ENCODE measurements at places on chromosomes 5 and 9.

GRCh38 chr9:77901771-77902170 lies 129.8 kb downstream of the GNAQ start:
- DNase-seq, result no peak

DNA sequence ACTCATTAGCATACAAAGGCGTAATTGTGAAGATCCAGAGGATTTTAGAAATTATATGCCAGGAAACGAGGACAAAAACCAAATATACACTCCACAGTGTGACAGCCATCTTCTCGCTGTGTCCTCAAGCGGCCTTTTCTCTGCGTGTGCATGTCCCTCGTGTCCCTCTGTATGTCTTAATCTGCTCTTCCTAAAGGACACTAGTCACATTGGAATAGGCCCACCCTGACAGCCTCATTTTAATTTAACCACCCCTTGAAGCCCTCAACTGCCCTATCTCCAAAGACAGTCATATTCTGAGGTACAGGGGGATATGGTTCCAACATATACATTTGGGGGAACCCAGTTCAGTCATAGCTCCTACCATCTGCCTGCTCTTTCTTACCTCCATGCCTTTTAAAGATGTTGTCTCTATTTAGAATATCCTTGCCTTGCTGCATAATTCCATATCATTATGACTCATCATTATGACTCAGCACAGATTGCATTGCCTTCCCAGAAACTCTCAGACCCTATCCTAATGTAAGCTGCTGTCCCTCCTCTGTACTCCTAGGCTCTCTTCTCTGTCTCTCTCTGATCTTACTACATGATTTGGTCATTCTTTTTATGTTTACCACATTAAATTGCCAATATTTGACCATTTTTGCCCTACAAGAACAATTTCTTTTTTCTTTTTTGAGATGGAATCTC lies 210.9 kb downstream of the AOPEP start:
- DNase-seq, result no peak

DNA sequence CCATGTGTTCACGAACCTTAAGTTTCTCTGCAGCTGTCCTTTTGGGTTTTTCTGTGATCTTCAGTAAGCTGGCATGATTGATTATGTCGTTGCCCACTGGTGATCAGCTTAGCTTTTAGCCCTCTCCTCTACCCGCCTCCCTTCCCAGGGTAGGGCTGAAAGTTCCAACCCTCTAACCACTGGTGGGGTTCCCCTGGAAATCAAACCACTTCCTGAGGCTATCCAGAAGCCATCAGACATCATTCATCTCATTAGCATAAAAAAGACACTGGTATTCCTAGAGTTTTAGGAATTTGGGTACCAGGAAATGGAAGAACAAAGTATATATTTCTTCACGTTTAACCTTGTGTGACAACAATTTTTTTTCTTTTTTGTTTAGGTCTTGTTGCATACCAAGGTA lies 29.8 kb downstream of the SPIN1 start:
- no peak for DNase-seq

DNA sequence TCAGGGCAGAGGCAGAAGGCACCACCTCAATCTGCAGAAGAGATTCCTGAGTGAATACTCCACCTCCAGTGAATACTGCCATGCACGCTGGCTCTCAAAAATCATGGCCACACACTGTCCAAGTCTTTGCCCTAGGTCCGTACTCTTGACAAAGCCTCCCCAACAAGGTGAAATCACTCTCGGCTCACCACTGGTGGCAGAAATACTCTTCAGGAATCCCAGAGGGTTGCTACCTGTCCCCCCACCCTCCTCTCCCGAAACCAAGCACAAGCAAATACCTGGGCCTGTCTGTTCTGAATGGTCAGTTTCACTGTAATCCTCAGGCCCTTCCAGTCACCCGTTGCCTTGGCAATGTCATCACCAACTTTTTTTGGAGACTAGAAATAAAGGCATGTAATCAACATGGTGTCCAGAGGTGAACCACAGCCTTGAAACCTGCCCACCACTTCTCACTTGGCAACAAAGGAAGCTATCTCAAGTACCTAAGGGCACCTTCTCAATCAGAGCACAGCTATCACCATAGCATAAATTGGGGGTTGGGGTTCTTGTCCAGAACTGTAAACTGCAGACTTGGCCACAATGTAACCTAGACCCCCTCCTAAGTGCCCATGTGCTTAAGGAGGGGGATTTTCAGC lies 1.8 kb downstream of the RPL12 start:
- no peak for DNase-seq

DNA sequence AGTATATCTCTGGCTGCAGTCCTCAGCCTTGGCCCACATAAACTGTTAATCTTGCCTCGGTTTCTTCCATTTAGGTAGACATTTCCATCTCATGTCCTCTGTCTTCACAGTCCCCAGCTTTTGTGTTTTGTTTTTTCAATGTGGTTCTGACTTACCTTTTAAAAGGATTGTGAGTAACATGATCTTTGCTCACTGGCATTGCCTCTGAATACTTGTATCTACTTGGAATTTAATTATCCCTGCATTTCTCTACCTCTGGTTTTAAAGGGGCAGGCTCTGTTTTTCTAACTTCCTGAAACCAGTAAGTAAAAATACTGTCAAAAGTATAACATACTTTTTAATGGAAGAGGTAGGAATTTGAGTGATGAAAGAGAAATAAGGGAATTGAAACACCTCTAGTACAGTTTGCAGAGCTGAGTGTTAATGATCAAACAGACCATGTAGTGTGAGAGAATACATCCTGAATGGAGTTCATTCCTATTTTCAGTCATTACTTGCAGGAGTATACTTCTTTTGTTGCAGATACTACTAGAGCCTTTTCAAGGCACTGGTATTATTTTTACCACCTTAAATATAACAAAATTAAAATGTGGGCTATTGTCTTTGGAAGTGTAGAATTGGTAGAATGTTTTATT lies 62.6 kb downstream of the MTREX start:
- DNase-seq, result no peak

- no peak for DNase-seq
These were observed 52.4 kb downstream of the AHRR start for GRCh38 chr5:373710-374602.

DNA sequence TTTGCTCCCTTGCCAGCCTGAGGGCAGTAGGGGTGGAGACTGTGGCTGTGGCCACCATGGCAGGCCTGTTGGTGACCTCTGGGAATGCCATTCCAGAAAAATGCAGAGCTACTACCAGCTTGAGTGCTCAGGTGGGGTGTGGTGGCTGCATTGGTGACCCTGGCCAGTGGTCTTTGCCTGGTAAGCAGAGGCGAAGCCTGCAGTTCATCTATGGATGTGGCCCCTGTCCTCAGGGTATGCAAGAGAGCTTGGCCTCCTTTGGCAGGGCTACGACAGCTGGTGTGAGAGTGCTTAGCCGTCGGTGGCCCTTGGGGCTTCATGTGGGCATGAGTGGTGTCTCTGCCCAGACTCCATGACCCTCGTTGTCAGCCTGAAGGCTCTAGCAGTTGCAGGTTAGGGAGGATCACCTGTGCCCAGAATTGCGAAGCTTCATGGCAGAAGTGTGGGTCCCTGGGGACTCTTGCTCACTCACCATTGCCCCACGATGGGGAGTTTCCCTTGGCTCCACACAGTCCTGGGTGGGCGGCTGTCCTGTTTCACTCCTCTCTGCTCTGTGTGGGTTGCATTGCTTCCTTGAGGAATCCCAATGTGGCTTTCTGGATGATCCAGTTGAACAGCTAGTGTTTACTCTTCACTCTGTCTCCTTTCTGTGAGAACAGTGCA lies 117.9 kb upstream of the CDH12 start:
- DNase-seq, result no peak

- DNase-seq, result no peak
These were observed 40.8 kb upstream of the CLK4 start for GRCh38 chr5:178667688-178668087.

- no peak for DNase-seq
These were observed 115.9 kb downstream of the FBXL7 start for GRCh38 chr5:15615859-15616258.

DNA sequence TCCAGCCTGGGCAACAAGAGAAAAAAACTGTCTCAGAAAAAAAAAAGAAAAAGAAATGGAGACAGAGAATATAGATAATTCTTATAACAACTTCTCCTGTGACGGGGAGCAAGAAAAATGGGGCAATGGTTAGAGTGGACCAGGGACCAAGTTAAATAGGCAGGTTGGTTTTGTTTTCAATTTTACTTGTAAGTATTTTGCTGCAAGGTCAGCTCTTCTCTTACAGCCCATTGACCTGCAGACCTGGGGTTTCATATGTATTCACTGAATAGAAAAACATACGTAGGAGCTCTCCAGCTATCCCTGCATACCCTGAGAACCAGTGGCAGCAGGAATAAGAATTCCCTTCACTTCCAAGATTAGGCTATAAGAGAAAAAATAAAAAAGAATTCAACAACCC lies 29.2 kb upstream of the IL13 start:
- DNase-seq, result no peak

- DNase-seq, result no peak
These were observed 1.1 kb downstream of the NPM1 start for GRCh38 chr5:171388816-171389168.

DNA sequence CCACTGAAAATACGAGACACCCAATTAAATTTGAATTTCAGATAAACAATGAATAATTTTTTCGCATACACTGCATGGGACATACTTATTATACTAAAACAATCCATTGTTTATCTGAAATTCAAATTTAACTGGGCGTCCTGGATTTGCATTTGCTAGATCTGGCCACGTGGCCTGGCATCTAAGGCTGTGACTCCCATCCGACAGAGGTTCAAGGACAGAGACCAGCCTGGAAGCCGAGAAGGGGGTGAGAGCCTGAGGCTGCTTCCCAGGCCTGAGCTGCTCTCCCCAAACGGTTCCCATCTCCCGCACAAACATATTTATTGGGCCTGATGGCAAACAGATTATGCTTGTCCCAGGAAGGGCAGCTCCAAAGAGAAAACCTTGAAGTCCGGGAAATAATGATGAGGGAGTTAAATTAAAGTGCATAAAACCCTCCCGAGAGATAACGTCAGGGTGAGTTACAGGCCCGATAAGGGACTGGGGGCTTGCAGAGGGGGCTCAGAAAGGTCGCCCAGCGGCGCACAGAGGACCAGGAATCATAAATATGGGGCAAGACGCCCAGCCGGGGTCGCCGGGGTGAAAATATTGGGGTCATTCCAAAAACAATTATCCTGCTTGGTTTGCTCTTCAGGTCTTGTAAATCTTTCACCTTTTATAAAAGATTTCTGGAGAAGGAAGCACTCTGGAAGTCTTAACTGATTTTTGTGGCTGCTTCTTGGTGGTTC lies 163.7 kb downstream of the GAPVD1 start:
- no peak for DNase-seq

- no peak for DNase-seq
These were observed 348.5 kb downstream of the TMEM232 start for GRCh38 chr5:110377943-110378342.

DNA sequence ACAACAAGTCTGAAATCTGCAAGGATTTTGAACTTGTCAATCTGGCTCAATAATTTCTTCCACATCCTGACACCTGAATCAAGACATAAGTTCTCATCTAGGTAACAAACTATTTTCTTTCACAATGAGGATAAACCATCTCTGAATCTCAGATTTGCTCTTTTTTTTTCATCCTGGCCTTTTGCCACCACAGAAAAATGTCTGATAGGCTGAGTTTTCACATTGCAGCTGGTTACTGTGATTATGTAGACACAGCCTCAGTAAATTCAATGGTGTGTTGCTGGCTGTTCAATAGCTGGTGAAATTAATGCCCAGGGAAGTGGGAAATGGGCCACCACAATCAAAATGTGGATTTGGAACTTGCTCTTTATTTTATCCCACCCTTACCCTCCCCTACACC lies 2.8 kb upstream of the ADRA1B start:
- no peak for DNase-seq
